NCI-H524 treated with DMSO at 0.1 percent for 48 hours (cell line): ENCODE measurements at places on chromosomes 4 and X.

DNA sequence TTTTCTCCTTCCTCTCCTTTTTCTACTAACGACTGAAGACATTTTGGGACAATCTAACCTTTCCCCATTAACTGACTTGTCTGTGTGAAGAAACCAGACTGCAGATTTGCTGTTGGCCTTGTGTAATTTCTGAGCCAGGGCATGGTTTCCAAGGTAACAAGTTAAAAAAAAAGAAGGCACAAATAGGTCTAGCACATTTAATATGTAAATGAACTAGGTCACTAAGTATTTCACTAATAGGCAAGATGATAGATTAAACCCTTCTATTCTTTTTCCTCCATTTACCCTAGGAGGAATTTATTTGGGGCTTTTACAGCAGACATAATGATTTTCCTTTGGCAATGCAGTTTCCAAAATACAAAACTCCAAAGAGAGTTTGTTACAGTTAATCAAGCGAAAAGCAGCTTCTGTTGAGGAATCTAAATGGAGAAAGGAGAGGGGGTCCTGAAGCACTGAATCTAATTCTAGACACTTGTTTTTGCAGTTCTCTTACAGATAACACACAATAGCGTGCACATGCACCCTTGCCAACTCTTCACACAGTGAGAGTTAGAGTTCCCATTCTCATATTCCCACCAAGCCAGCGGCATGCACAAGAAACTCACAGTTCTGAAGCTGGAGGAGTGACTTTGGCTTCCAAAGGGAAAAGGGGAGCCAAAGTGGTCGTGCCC is 72.0 kb downstream of the TSPAN5 start:
- DNase-seq: no peak

DNA sequence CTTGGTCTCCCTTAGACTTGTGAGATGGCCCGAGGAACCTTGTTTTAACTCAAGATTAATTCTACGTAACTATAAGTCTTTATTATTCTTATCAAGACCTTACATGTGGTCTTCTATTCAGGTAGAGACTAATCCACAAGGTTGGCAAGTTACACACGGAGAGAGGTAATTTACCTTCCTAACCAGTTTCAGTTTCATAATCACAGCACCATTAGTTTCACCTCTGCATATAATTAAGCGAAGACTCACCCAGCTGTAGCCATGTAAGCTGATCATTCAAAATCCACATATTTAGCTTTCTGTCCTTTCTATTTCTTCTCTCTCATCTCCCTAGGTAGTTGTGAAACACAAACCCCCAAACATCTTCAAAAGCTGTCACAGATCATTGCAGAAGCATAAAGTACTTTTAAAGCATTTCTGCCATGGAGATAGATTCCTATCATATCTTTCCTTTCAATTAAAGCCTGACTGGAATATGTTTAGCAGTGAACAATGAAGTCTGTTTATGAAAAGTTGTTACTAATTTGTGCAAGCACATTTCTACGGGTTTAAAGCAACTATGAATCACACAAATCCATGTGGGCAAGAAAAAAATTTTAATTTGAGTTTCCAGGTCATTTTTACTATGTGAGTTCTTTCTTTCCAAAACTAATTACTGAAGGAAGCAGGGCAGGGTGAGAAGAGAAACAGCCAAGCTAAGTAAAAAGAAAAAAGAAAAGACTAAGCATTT is 78.5 kb downstream of the BTC start:
- no peak for DNase-seq

GRCh38 chr4:180512801-180513475 is 1730.3 kb upstream of the TENM3 start:
- DNase-seq: peak; percentile 87

DNA sequence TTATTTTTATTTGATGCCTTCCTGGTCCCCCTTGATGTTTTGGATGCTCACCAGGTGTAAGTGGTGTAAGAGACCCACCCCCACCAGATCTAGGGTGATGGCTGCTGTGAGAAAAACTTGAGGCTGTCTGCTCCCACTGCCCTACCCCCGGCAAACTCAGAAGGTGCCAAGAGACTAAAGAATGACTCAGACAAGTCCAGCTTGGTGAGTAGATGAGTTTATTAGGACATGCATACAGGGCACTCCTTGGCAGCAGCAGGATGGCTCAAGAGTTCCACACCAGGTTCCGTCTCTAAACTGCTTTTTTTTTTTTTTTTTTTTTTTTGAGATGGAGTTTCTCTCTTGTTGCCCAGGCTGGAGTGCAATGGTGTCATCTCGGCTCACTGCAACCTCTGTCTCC is 84.0 kb upstream of the HPF1 start:
- DNase-seq: no peak

DNA sequence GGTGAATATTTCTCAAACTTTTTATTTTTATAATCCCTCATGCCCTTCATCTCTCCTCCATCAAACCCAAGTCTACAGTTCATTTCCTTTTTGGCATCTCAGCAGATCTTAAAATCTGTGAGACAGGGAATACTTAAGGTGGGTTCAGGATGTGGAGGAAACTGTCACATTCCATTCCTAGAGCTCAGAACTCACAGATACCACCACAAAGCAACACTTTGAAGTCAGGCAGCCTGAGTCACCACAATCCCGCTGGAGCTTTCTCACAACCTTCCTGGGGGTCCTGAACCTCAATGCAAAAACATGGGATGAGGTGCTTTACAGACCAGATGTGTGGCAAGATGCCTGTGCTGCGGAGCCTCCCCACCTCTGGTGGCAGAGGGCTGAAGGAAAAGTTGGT is 63.2 kb downstream of the HHIP start:
- DNase-seq: no peak

DNA sequence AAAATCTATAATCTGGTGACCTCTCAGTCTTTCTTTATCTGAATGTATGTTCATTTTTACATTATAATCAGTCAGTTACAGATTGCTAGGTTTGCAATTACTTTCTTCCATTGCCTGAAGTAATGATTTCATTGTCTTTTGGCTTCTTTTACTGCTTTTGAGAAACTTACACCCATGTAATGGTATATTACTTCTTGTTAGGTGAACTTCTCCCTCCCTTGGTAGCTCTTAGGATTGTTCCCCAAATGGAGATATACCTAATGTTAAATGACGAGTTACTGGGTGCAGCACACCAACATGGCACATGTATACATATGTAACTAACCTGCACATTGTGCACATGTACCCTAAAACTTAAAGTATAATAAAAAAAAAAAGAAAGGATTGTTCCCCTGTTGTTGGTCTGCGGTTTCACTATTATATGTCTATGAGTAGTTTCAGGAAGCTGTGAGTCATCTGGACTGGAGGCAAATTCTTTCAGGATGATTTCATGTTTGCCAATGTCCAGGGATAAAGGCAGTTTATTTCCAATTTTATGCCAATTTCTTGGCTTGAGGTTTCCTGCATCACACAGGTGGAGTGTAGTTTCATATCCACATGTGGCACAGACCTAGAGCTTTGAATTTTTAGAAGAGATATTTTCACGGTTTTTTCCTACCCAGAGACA is 21.8 kb downstream of the SPANXC start:
- no peak for DNase-seq

DNA sequence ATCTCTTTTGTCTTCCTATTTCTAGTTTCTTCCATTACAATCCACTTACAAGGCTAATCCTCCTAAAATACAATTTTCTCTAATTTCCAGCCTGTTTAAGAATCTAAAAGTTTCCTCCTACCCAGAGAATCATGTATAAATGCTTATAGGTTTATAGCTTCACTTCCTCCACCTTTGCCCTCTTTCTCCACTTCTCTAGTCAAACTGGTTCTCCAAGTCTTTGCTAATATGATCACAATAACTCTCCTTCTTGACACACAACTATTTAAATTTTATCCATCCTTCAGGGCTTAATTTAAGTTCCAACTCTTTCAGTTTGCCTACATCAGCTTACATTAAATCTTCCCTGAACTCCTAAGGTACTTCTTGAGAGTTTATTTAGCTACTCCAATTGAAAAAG is 69.2 kb downstream of the RPS6KA6 start:
- no peak for DNase-seq

GRCh38 chr4:4461850-4462249 is 74.9 kb downstream of the NSG1 start:
- no peak for DNase-seq

- no peak for DNase-seq
Observed at GRCh38 chr4:174444390-174444789, 77.9 kb downstream of the HPGD start.

DNA sequence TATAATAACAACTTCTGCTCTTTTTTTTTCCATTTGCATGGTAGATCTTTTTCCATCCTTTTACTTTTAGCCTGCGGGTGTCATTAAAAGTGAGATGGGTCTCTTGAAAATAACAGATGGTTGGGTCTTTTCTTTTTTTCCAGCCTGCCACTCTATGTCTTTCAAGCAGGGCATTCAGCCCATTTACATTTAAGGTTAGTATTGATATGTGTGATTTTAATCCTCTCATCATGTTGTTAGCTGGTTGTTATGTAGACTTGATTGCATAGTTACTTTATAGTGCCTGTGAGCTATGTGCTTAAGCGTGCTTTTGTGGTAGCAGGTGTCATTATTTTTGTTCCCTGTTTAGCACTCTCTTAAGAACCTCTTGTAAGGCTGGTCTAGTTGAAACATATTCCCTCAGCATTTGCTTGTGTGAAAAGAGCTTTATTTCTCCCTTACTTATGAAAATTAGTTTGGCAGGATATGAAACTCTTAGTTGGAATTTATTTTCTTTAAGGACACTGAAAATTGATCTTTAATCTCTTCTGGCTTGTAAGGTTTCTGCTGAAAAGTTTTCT is 326.1 kb downstream of the SH3BGRL start:
- peak; percentile 1 for DNase-seq

DNA sequence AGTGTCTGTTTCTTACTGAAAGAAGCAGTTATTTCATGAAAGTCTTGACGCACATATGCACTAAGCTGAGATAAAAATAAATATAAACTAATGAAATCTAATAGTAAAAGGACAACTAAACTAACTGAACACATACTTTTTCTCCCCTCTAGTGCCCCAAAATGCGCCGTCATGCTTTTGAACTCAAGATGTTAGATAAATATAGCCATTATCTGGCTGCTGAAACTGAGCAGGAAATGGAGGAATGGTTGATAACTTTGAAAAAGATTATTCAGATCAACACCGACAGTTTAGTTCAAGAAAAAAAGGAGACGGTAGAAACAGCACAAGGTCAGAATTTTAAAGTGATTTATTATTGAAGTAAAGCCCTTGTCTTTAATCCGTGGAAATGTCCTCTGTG is 70.2 kb downstream of the DOCK11 start:
- no peak for DNase-seq

DNA sequence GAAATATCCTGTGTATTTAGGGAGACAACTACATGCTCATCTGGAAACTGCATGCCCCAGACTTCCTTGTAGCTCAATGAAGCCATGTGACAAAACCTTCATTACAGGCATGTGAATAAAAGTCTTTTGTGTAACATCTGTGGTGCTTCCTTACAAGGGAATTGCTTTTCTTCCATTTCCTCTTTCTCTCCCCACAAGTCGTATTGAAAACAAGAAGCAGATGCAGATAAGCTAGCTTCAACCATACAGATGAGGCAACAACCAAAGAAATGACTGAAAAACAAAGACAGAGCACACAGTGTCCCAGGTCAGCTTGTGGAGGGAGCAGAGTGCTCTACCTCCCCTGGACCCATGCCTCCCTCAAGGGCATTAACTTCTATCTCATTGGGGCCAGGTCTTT is 115.8 kb upstream of the INPP4B start:
- no peak for DNase-seq
